ENCODE measurements at places on chromosomes 16 and 17.

DNA sequence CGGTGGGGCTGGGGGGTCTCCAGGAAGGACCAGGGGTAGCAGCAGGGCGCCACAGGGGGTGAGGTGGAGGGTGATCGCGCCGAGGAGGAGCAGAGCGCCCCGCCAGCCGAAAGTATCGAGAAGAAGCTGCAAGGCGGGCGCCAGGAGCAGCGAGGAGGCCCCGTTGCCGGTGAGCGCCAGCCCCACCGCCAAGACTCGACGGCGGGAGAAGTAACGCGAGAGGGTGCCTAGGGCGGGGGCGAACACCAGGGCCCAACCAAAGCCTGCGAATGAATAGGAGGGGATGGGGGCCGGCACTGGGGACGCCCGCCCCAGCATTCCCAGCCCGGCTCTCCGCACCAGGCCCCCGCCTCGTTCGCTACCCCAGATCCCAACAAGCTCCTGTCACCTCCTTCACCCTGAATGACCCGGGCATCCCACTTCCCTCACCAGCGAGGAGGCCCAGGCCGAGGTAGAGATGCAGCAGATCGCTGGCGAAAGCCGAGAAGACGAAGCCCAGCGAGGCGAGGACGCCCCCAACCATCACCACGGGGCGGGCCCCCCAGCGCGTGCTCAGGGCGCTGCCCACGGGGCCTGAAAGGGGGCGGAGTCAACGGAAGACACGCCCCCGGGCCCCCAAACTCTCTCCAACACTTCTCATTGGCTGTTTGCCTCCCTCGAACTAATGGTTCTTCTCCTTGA is 1.3 kb downstream of the SLC16A11 start:
- DNase-seq, result peak; percentile 71
- H3K4me3 ChIP-seq, result peak overlapping the region; percentile 81
- no peaks in the 10 kb centered on the region for H3K36me3 ChIP-seq
- peaks cover 12% of the 10 kb centered on the region for H3K27me3 ChIP-seq

- H3K4me1 ChIP-seq, result peaks cover 29% of the 10 kb centered on the region
- no peak for DNase-seq
- no peak overlapping the region for H3K27ac ChIP-seq
- peak overlapping the region; percentile 41 for H3K4me3 ChIP-seq
- peaks cover 2% of the 10 kb centered on the region for H3K27me3 ChIP-seq
Measured at GRCh38 chr17:77869041-77869599, 89.4 kb upstream of the TNRC6C start.

DNA sequence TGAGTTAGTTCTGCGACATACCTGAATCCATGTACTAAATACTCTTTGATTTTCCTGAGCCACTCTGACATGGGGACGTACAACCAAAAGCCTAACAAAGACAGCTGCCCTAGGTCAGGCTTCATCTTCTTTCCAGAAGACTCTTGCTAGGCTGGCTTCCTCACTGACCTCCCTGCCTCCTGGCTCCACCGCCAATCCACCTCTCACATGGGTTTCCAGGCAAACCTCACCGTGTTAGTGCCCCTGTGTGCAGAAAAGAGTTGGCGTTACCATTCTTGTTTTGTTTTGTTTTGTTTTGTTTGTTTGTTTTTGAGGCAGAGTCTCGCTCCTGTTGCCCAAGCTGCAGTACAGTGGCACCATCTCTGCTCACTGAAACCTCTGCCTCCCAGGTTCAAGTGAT is 135.3 kb downstream of the WSCD1 start:
- DNase-seq, result no peak
- H3K4me1 ChIP-seq, result no peaks in the 10 kb centered on the region
- peaks cover 11% of the 10 kb centered on the region for H3K27me3 ChIP-seq
- H3K36me3 ChIP-seq, result no peaks in the 10 kb centered on the region
- H3K4me3 ChIP-seq, result no peak overlapping the region
- no peak overlapping the region for H3K27ac ChIP-seq

- no peak overlapping the region for H3K4me3 ChIP-seq
- DNase-seq, result no peak
- peaks cover 4% of the 10 kb centered on the region for H3K27me3 ChIP-seq
- no peak overlapping the region for H3K27ac ChIP-seq
Measured at GRCh38 chr17:13727441-13728171, 125.9 kb upstream of the HS3ST3A1 start.

GRCh38 chr17:20934288-20934687 is 108.5 kb downstream of the USP22 start:
- no peaks in the 10 kb centered on the region for H3K36me3 ChIP-seq
- DNase-seq, result no peak
- H3K27me3 ChIP-seq, result peaks cover 7% of the 10 kb centered on the region
- H3K4me1 ChIP-seq, result no peaks in the 10 kb centered on the region
- H3K27ac ChIP-seq, result no peak overlapping the region
- H3K4me3 ChIP-seq, result no peak overlapping the region

DNA sequence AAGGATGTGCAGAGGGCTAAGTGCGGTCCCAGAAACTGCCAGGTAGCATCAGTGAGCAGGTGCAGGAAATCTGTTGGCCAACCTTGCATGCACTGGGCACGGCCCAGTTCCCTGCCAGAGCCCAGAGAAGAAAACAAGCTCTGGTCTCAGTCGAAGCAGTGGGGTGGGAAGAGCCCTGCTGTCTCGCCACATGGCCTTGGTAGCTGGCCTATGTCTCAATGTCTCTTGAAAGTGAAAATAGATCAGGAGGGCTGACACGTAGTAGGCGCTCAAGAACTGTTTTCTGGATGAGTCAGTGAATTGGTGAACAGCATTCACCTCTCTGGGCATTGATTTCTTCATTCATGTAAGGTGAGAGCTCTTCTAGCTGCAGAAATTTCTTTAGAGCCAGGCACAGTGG is 90.4 kb downstream of the MARF1 start:
- H3K4me1 ChIP-seq, result no peaks in the 10 kb centered on the region
- DNase-seq, result no peak
- no peak overlapping the region for H3K4me3 ChIP-seq
- no peak overlapping the region for H3K27ac ChIP-seq

DNA sequence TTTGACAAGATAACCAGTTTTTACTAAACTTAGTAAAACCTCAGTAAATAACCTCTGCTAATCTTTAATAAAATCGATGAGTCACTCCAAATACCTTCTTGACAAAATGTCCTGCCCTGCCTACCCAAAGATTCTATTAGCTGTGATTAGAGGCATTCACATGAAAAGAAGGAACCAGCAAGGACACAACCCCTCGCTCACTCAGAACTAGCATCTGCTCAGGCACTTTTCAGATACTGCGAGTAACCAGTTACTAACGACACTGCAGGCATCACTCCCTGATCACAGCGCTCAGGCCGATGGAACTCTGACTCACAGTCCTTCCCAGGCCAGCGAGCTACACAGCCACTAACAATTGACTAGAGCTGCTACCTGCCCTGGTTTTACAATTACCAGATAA is 24.3 kb downstream of the PELP1 start:
- H3K36me3 ChIP-seq, result peaks cover 21% of the 10 kb centered on the region
- no peak for DNase-seq
- H3K27ac ChIP-seq, result no peak overlapping the region
- H3K4me1 ChIP-seq, result peaks cover 7% of the 10 kb centered on the region
- no peak overlapping the region for H3K4me3 ChIP-seq

DNA sequence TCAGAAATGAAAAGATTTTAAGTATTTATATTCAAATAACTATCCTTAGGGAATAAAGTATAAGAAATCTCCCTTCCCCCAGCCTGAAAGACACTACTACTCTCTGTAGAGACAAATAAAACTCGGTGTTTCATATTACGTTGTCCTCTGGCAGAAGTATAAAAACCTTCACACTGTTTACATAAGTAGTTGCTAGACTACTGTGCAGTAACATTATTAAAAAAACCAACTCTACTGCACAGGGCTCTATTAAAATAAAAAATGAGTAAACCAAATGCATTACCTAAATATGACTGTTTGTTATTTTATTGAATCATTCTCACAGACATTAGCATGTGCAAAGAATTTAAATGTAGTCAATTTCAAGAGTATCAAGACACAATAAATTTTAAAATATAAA is 67.4 kb downstream of the MED13 start:
- no peak for DNase-seq
- H3K36me3 ChIP-seq, result peaks cover 11% of the 10 kb centered on the region
- H3K27me3 ChIP-seq, result no peaks in the 10 kb centered on the region
- no peak overlapping the region for H3K27ac ChIP-seq

- no peak for DNase-seq
- peaks cover 10% of the 10 kb centered on the region for H3K36me3 ChIP-seq
- peaks cover 68% of the 10 kb centered on the region for H3K4me1 ChIP-seq
- no peaks in the 10 kb centered on the region for H3K27me3 ChIP-seq
- peak overlapping the region; percentile 69 for H3K27ac ChIP-seq
Measured at GRCh38 chr17:46179375-46179999, 13.7 kb downstream of the KANSL1 start.

DNA sequence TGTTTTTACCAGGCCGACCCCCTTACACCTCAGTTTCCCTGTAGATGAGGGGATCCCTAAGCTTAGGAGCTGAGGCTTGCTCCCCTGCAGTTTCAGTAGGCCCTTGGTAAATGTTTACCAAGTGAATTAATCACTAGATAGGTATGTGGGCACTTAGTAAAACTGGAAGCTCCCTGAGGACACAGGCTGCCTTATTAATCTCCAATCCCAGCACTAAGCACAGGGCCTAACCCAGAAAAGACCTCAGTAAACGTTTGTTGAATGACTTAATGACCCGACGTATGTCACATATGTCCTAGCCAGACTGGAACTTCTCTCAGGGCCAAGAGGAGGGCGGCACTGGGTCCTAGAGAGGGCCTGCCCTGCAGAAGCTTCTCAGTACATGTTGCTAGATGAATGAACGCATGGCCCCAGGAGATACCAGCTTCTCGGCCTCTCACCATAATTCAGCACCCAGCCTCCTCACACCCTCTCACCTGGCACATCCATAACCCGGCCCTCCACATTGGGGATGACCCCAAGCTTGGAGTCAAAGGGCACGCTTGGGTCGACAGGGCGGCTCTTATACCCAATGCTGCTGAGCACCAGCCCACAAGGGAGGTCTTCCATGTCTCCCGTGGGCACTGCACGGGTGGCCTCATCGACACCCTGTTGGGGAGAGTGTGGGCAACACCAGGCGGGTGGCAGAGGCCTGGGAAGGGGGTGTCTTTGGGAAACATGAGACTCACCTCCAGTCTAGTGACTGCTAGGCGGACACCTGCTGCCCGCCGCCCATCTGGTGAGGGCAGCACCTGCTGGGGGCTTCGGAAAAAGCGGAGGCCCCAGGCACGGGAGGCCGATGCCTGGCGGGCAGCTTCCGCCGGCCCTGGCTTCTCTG is 4.0 kb upstream of the GRIN2C start:
- peaks cover 25% of the 10 kb centered on the region for H3K27me3 ChIP-seq
- H3K36me3 ChIP-seq, result peaks cover 7% of the 10 kb centered on the region
- H3K4me3 ChIP-seq, result no peak overlapping the region
- no peak overlapping the region for H3K27ac ChIP-seq
- peaks cover 15% of the 10 kb centered on the region for H3K4me1 ChIP-seq
- no peak for DNase-seq

DNA sequence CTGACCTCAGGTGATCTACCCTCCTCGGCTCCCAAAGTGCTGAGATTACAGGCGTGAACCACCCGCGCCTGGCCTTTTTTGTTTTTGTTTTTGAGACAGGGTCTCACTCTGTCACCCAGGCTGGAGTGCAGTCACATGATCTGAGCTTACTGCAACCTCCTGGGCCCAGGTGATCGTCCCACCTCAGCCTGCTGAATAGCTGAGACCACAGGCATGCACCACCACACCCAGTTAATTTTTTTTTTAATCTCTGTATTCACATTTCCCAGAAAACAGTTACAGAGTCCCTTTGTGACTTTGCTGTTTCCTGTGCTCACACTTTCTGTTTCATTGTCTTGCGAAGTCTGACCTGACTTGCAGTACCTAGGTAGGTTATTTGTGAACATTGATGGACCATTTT is 2.7 kb downstream of the CLUAP1 start:
- peaks cover 21% of the 10 kb centered on the region for H3K36me3 ChIP-seq
- peak overlapping the region; percentile 74 for H3K4me3 ChIP-seq
- H3K27me3 ChIP-seq, result no peaks in the 10 kb centered on the region
- peak; percentile 64 for DNase-seq

DNA sequence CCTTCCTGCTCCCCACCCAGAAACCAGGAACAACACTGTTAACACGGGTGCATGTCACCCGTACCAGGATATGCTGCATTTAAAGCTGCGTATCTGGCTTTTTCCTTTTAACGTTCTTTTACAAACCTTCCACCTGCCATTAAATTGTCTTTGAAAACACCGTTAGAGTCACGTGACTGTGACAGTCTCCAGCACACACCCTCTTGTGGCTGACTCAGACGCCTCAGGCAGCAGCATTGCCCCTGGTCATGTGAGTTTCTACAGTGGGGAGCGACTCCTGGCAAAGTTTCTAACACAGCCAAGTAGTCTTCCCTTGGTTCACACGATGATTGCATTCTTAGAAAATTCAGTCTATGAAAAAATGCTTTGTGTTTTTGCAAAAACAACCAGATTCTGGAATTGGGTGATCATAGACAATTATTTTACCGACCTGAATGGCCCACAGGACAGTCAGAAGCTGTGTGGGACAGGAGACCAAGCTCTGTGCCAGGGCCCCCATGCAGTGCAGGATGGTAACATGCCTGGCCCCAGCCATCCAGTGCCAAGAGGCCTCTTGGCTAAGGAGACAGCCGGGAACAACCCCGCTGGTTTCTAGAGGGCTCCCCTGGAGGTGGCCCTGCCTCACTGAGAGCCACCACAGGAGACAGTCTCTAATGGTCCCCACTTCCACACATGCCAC is 199.1 kb downstream of the KATNIP start:
- DNase-seq, result no peak
- no peaks in the 10 kb centered on the region for H3K36me3 ChIP-seq
- H3K4me1 ChIP-seq, result peaks cover 4% of the 10 kb centered on the region

DNA sequence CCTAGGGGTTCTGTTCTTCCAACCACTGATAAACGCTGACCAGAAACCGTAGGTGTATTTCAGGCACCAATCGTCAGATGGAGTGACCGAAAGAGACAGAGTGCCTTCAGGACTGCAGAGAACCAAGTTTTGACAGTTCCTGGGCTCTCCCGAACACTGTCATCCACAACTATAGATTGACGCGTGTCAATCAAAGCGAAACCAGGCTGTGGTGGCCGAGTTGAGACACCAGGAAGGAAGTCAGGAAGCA is 11.9 kb upstream of the AURKB start:
- H3K27ac ChIP-seq, result peak overlapping the region; percentile 95
- peaks cover 10% of the 10 kb centered on the region for H3K36me3 ChIP-seq
- H3K4me3 ChIP-seq, result peak overlapping the region; percentile 93
- peaks cover 51% of the 10 kb centered on the region for H3K4me1 ChIP-seq
- no peak for DNase-seq

- H3K27me3 ChIP-seq, result no peaks in the 10 kb centered on the region
- no peak for DNase-seq
- no peaks in the 10 kb centered on the region for H3K36me3 ChIP-seq
- no peak overlapping the region for H3K4me3 ChIP-seq
- no peak overlapping the region for H3K27ac ChIP-seq
Measured at GRCh38 chr17:57900991-57901743, 51.3 kb upstream of the MRPS23 start.

GRCh38 chr17:31841850-31842194 is 17.2 kb downstream of the COPRS start:
- H3K36me3 ChIP-seq, result no peaks in the 10 kb centered on the region
- peaks cover 3% of the 10 kb centered on the region for H3K4me1 ChIP-seq
- DNase-seq, result no peak
- H3K27ac ChIP-seq, result no peak overlapping the region
